Cortex of kidney (tissue), 1 donor: ENCODE measurements at places on chromosomes 2 and 18.

- DNase-seq, result no peak
These were observed 65.3 kb upstream of the CCDC68 start for GRCh38 chr18:55024564-55024963.

GRCh38 chr2:230688490-230688889 lies 24.2 kb upstream of the CAB39 start:
- no peak for DNase-seq

- no peak for DNase-seq
These were observed 36.4 kb downstream of the TAF1B start for GRCh38 chr2:9879455-9880194.

- no peak for DNase-seq
These were observed 49.1 kb upstream of the ANKRD62 start for GRCh38 chr18:12044591-12044990.

GRCh38 chr2:59584958-59585357 lies 968.5 kb downstream of the BCL11A start:
- DNase-seq, result no peak

DNA sequence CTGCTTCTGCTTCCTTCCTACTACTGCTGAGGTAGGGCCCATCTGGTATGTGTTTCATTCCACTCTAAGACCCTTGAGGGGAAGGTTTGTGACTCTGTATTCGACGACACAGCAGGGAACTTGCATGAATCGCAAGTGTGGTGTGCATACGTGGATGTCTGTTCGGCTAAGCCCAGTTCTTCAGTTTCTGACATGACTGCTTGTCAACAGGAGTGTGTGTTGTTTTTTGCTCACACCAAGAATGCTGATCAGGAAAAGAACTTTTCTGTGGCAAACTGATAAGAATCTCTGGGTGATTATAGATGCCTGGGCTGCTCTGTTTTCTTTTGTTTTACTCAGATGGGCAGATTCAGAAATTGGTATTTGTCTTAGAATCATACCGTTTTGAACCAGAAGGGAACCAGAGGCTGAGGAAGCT lies 22.0 kb downstream of the TNFRSF11A start:
- DNase-seq, result no peak

GRCh38 chr2:197217541-197217940 lies 93.0 kb downstream of the ANKRD44 start:
- no peak for DNase-seq

DNA sequence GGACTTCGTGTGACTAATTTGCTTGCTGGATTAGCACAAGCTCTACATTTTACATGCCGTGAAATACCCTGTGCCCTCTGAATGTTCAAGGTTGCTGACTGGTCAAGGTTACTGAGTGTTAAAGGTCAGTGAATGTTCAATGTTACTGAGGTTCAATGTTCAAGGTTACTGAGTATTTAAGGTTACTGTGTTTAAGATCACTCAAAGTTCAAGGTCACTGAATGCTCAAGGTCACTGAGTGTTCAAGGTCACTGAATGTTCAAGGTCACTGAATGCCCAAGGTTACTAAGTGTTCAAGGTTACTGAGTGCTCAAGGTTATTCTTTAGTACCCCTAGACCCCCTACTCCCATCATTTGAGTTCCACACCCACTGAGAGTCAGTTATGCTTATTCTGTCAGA lies 277.6 kb downstream of the CLIP4 start:
- no peak for DNase-seq
